Epithelial cell of proximal tubule (primary cell): ENCODE measurements at places on chromosomes 7 and 10.

GRCh38 chr7:70477036-70478010 lies 654.6 kb upstream of the GALNT17 start:
- peak; percentile 26 for DNase-seq

- no peak for DNase-seq
These were observed 69.4 kb downstream of the FAM53B start for GRCh38 chr10:124674768-124675222.

GRCh38 chr7:98617051-98617959 lies at the start of gene NPTX2:
Gene NPTX2, plus strand, starts transcription at chr7:98617285. Its CDS starts 177 bp downstream, at chr7:98617462.
- DNase-seq = no peak

DNA sequence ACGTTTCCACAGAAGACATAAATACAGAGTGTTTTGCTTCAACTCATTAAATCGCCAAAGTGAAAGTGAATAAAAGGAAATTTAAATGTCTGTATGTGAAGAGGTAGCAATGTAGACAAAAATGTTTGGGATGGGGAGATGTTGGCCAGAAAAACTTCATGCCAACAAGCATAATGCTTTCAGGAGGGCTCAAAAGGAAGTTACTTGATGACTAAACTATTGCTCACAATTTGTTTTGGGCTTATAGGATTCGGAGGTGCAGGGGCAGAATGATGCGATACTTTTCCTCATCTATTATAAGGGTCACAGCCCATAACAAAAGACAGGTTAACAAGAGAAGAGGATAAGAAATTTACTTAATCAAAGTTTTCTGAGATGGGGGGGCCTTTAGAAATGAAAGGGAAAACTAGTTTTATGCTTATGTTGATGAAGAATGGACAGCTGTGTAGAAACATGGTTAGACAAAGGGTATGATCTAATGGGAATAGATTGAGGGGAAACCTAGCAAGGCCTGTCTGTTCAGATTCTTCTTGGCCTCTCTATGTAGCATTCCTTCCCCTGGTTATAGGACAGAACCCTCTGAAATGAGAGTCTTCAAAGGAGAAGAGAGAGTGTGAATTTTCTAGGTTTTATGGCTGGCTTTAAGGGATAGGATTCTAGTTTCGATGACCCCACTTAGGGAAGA lies 898.6 kb downstream of the LRMDA start:
- no peak for DNase-seq

GRCh38 chr10:62437696-62438095 lies 63.5 kb downstream of the ZNF365 start:
- no peak for DNase-seq

DNA sequence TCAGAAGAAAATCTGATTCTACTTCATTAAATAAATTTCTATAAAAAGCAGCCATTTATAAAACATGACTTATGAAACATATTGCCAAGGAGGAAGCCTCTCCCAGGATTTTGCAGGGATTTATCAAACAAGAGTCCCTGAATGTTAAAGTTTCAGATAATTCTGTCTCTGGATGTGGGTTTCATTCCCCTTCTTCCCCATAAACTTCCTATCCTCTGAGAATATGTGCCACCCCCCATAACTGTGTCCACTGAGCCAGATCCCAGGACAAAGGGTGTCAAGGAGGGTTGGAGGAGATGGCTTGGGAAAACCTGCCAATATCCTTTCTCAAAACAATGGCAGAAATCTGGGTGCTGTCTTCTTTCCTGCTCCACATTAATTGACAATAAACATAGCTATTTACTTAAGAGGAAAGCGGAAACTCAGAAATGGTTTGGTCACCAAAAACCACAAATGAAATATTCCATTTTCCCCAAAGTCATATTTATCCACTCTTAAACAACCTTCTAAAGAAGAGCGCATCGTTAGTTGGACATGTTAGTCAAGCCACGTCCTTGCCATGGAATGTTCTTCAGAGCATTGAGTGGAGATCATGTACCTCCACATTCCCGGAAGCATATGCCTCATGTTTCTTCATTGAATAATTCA lies 54.3 kb upstream of the AKR1E2 start:
- no peak for DNase-seq

GRCh38 chr7:137704723-137705122 lies 142.1 kb downstream of the DGKI start:
- no peak for DNase-seq

GRCh38 chr10:125132344-125132743 lies 28.0 kb downstream of the CTBP2 start:
- DNase-seq = no peak

- DNase-seq = peak; percentile 29
These were observed 664.8 kb upstream of the SEMA3D start for GRCh38 chr7:85851571-85852193.

- DNase-seq = no peak
These were observed 46.8 kb downstream of the KCNH2 start for GRCh38 chr7:150931199-150931869.

- DNase-seq = no peak
These were observed 623 bp downstream of the HOXA4 start for GRCh38 chr7:27129729-27130539.

- no peak for DNase-seq
These were observed 345.7 kb upstream of the KLF6 start for GRCh38 chr10:4130685-4131084.

GRCh38 chr7:159114981-159115380 lies 29.7 kb downstream of the VIPR2 start:
- no peak for DNase-seq

DNA sequence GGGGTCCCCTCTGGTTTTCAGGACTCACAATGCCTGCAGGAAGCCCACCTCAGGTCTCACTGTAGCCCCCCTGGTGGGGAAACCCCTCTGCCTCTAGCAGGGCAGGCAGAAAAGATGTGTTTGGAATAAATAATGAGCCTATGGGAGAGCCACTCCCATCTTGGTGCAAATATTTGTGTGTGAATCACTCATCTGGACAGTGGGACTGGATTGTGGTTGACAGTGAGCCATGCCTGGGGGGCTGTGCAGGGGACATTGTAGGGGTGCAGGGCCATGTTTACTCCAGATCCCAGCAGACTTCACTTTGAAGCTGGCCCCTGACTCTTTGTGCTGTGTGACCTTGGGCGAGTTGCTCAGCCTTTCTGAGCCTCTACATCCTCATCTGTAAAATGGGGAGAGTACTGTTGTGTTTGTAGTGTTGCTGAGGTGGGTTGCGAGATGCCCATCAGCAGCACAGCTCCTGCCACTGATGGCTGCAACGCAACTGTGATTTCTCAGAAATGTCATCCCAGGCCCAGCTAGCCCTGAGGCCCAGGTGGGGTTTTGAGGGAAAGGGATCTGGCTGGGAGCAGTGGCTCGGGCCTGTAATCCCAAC lies 20.7 kb downstream of the GTF2IRD1 start:
- no peak for DNase-seq

GRCh38 chr7:88868456-88868855 lies 72.9 kb upstream of the TEX47 start:
- no peak for DNase-seq

- DNase-seq = no peak
These were observed 149.5 kb upstream of the PHF14 start for GRCh38 chr7:10824154-10824553.

DNA sequence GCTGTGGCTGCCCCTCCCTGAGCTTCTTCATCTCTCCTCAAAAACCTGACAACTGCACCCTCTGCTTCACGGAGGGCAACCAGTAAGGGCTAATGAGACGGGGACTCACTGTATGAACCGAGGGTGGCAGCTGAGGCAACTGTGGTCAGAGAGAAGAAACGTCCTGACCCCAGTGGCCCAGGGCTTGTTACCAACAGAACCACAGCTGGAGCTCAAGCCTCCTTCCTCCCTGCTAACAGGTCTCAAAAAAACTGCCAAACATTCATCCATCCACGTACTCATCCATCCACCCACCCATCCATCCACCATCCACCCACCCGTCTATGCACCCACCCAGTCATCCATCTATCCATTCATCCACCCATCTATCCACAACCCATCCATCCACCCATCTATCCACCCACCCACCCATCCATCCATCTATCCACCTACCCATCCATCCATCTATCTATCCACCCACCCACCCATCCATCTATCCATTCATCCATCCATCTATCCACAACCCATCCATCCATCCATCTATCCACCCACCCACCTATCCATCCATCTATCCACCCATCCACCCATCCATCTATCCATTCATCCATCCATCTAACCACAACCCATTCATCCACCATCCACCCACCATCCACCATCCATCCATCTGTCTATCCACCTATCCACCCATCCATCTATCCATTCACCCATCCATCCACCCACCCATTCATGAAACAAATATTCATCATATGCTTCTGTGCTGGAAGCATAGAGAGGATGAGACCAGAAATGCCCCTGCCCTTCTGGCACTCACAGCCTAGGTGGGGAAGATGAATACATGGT lies 111.7 kb downstream of the PDGFA start:
- DNase-seq = no peak

- DNase-seq = no peak
These were observed 16.3 kb upstream of the THSD7A start for GRCh38 chr7:11848251-11848650.

DNA sequence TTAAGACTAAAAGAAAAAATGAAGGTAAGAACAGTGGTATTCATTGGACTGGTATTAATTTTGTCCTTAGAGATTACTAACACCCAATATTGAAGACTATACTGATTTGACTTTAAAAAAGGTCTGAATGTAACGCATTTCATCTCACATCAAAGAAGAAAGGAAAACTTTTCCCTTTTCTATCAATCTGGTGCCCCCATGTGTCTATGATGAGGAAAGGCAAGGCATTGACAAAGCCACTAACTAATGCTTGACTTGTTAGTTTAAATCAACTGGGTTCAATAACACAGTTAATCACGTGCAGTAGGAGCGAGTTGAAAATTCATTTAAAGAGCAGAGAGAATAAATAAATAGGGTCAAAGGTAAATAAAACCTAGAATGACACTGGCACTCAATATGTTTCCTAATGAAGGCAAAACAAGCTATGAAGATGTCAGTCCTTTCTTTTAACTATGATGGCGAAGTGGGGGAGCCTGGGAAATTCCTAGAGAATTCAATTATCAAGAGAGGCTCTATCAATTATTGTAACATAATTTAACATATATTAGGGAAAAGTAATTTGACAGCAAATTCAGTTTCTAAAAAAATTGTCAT lies 180.9 kb downstream of the ANK3 start:
- peak; percentile 6 for DNase-seq

DNA sequence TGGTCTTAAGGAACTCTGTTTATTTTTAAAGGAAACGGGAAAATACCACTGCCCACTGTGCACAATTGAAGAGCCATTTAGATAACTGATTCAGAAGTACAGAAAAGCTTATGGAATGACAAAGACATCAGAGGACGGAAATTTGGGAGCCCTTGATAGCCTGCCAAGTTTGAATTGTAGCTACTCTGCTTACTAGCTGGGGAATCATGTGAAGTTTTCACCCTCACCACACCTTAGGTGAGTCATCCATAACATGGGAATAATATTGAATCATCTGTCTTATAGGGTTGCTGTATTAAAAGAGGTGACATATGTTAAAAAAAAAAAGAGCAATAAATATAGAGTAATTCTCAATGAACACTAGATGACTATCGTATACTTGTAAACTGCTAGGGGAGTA lies 1104.2 kb downstream of the GATA3 start:
- no peak for DNase-seq

DNA sequence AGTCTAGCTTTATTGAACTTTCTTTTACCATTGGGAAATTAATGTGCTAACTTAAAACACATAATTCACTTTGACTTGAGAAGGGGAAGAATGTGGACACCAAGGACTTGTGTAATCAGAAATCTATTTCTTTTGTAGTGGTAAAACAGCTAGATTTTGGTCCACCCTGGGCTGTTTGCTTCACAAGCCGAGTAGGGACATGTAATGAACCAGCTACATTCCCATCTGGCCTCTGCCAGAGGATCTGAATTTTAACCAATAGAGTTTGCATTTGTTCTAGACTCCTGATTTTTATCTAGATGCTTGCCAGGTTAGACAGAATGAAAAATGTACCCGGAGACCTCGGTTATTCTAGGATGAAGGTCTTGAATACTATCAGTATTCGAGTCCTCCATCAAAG lies 1.9 kb downstream of the CACNB2 start:
- DNase-seq = no peak

DNA sequence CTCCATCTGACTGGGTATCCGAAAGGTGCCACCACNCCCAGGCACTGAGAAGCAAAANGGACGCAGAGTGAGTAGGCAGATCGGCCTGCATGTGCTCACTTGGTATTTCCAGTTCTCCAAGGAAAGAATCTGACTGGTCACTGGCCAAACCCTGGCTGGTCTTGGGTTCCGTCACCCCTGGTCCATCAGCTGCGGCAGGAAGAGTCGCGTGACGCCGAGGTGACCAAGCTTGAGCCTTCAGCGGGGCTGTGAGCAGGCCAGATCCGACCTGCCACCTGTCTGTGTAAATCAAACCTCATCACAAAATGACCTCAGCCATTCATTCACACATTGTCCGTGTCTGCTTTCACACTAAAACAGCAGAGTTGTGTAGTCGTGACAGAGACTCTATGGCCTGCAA lies 28.8 kb upstream of the CHST15 start:
- DNase-seq = no peak

DNA sequence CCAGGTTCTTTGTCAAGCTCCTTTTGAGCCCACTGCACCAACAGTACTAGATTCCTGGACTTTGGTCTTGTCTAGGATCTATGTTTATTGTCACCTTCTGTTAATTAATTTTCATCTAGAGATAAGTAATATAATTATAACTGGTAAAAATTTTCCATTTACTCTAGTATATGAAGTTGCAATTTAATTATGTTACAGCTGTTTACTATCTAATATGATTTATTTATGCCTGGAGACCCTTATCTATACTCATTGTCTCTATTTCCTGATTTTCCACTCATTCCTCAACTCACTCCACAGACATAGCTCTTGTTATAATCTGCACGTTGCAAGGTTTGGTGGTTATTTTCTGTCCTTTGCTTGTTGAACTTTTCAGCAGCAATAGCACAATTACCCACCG lies 63.2 kb upstream of the PHF14 start:
- no peak for DNase-seq

DNA sequence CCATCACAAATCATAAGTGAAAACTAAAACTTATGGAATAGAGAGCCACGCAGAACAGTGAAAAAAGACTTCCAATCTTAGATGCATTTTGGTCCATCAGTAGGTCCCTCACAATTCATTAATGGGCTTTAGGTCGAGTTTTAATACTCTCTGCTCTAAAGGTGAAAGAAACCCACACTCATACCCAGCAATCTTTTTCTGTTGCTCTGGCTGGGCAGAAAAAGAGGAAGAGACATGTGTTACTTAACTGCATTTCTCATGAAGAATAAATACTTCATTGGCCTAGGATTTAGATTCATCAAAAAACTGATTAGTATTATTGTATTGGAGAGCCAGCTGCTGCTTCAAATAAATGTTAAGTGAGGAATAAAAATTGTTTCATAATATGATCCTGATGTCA lies 645.7 kb downstream of the PHTF2 start:
- DNase-seq = no peak

- peak; percentile 89 for DNase-seq
These were observed 3.8 kb downstream of the RTKN2 start for GRCh38 chr10:62264702-62265436.
